NCI-H1417 treated with DMSO at 0.1 percent for 48 hours (cell line): ENCODE measurements at places on chromosomes 6 and 20.

- no peak for DNase-seq
These were observed 48.9 kb upstream of the BHLHE23 start for GRCh38 chr20:63055575-63056235.

DNA sequence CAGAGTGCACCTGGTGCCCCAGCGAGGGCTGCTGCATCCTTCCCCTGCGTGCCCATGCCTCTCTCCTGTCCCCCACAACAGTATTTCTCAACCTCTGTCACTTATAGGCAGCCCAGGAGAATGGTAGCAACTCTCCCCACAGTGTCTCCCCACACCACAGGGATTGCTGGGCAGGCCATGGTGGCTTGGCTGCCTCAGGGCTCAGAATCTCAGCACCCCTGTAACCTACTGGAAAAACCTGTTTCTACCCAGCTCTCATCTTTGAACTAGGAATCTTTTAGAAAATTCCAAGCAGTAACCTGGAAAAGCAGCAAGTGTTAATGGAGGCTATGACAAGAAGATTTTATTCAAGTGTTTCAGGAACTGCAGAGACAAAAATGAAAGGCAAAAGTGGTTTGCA is 38.0 kb downstream of the CD164 start:
- DNase-seq, result no peak

DNA sequence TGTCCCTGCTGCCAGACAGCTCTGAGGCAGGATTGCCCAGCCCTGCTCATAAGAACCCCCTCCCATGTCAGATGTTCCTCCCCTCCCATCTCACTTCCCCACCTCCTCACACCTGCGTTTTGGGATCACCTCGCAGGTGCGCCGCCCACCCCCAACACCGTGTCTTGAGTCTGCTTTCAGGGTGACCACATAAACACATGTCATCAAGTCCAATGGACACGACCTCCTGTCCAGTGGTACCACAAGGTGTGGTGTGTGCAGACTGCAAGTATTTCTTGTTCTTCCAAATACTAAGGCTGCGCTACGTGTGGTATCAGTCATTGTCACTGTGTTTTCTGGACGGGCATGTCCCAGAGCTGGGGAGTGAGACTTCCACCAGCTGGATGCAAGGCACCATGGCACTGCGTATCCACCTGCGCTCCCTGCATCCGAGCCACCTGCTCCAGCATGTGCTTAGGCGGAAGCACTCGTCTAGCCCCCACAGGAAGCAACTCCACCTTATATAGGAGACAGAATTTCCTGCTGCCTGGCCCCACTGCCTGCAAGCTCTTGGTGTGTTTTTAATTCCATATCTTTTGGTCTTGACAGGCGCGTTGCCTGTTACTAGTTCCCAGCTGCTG is 119.7 kb upstream of the NXT1 start:
- DNase-seq, result no peak

DNA sequence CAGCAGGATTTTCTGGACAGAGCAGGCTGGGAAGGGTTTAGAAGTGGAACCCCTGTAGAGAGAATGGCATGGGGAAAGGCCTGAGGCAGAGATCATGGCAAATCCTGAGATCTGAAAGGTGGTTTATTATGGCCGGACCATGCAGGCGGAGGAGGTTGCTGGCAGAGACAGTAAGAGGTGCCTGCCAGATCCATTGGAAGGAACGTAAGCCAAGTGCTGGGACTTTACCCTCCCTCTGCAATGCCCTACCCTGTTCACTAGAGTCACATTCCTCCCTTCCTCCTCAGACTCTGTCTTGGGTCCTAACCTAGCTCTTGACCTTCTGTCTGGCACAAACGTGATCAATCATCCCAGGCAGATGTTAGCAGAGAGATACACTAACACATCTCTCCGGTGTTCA is 66.4 kb upstream of the SLC22A23 start:
- DNase-seq, result no peak

GRCh38 chr6:80173411-80173810 is 66.9 kb downstream of the BCKDHB start:
- DNase-seq, result no peak

GRCh38 chr6:71248306-71248765 is 40.3 kb upstream of the OGFRL1 start:
- DNase-seq, result no peak

DNA sequence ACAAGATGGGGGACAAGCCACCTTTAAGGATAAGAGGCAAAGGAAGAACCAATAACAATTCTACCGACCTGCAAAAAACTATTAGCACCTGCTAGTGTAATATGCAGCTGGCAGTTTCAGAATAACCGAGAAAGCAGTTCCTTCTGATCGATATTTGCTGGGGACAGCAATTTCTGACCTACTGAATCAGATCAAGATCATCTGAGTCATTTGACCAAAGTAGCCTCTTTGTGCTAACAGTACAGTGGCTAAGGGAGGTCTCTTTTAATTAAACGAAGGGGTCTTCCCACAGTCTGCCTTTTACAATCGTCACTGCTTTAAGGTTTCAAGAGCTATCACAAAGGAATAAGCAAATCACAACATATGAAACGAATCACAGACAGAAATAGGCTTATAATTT is 318.9 kb downstream of the BTBD9 start:
- DNase-seq, result no peak

GRCh38 chr6:136230219-136230853 is 19.8 kb downstream of the MTFR2 start:
- DNase-seq, result no peak
